Activated CD4-positive, alpha-beta T cell treated with anti-CD3 and anti-CD28 coated beads, Interleukin-2, amount 10 ng/mL, durations not matched to agents 24 days and 14 days (primary cell): ENCODE measurements at places on chromosomes 1 and 21.

DNA sequence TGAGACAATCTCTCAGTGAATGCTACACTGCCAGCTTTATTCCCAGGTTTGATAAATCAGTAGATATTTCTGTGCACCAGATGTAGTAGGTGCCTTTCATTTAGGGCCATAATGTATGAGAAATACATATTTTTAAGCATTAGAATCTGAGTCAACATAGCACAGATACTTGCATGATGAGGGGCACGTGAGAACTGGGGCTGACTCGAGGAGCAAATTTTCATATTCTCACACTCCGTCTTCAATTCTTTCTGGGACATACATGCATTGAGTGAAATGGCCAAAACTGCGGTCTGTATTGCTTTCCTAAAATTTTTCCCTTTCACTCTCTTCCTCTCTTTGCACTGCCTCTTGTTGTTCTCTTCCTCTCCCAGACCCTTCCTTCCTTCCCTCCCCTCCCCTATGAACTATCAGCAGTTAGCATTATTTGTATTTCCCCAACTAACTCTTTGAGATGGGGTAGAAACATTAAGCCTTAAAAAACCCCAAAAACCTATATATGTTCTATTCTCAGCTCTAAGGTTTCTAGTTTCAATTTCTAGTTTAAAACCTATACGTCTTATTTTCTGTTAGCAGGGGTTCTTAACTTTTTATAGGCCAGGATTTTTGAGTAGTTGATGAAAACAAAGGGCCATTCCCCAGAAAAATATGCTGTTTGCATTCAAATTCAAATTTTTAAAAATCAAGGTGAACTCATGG is 289.1 kb downstream of the PTBP2 start:
- no peak for DNase-seq

- DNase-seq: no peak
Observed at GRCh38 chr1:192726820-192727504, 81.9 kb upstream of the RGS2 start.

DNA sequence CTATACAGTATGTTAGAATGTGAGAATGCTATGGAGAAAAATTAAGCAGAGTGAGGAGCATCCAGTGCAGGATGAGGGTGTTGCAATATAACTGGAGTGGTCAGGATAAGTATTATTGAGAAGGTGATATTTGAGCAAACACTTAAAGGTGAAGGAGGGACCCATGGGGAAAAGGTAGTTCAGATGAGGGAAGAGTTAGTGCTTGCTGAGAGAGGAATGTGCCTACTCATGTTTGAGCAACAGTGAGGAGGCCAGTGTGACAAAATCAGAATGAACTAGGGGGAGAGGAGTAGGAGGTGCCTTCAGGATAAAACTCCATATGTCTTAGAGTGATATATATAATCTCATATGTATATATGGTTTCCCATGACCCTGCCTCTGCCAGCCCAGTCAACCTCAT is 6.2 kb upstream of the TRIM45 start:
- no peak for DNase-seq

GRCh38 chr1:6596351-6596750 is 6.3 kb downstream of the KLHL21 start:
- no peak for DNase-seq

GRCh38 chr1:118254001-118254400 is 69.0 kb upstream of the SPAG17 start:
- DNase-seq: no peak

- DNase-seq: peak; percentile 71
Observed at GRCh38 chr1:209607102-209607794, 23.7 kb downstream of the CAMK1G start.

GRCh38 chr1:116474921-116475849 is 95.6 kb downstream of the CD58 start:
- no peak for DNase-seq

GRCh38 chr1:70675737-70676156 is 264.7 kb downstream of the CTH start:
- no peak for DNase-seq

- DNase-seq: no peak
Observed at GRCh38 chr1:2868571-2869195, 67.2 kb upstream of the TTC34 start.

- DNase-seq: no peak
Observed at GRCh38 chr1:17768651-17769241, 13.6 kb downstream of the ACTL8 start.

DNA sequence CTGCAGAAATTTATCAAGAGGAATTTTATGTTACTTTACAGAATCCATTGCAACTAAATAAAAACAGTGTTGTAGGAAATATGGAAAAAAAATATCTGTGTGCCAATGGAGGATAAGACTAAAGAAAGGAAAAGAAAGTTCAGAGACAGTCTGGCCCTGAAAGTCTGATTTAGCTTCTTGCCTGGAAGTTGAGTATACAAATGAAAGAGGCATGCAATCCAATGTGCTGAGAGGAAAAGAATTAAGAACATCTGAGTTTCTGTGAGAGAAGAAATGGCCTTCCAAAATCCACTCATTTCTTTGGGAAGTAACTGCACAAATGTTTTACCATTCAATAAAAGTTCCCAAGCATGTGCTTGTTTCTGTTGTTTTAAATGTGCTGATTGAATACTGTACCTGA is 65.1 kb downstream of the LHX9 start:
- DNase-seq: no peak

DNA sequence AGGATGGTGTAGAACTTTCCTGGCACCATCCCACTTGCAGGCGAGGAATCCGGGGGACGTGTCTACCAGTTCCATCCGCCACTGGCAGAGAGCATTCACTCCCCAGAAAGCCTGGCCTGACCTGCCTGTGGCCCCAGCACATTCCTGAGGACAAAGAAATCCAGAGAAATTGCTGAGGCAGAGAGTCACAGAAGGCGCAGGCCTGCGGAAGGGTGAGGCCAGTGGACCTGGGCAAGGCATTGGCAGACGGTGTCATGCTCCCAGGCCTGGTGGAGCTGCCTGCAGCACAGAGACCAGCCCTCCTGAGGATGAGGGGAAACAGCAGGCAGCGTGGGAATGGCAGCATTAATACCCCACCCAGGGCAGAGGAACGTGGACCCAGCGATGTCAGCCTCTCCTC is 81.2 kb upstream of the F3 start:
- no peak for DNase-seq

- DNase-seq: no peak
Observed at GRCh38 chr1:162133566-162133965, 64.1 kb downstream of the NOS1AP start.

- no peak for DNase-seq
Observed at GRCh38 chr1:34787461-34788420, 5.1 kb upstream of the GJA4 start.

DNA sequence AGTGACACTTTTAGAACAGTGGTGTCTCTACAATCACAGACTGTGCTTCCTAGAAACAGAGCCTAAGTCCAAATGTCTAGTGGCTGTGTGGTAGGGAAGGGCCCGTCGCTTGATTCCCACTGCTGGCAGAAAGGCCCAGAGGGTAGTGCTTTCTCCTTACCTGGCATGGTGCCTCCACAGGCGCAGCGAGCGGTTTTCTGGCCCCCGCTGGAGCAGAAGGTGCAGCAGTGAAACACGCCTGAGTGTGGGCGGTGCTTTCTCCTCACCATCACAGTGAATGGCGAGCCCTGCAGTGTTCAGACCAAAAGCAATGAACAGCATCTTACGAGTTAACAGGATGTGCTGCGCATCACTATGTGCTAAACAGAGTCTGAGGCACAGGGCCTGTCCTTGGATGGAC is 8.3 kb downstream of the TRIM45 start:
- DNase-seq: no peak

GRCh38 chr1:156858555-156858956 is 361 bp downstream of the INSRR start:
- DNase-seq: no peak

DNA sequence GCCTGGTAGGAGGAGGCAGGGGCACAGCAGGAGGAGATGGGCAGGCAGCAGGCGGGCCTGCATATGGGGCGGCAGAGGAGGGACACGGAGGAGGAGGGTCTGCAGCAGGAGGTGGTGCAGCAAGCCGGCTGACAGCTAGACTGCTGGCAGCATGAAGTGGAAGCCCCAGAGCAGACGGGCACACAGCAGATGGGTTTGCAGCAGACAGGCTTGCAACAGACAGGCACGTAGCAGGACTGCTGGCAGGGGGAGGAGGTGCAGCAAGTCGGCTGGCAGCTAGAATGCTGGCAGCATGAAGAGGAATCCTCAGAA is 615 bp downstream of the KRTAP10-5 start:
- no peak for DNase-seq

DNA sequence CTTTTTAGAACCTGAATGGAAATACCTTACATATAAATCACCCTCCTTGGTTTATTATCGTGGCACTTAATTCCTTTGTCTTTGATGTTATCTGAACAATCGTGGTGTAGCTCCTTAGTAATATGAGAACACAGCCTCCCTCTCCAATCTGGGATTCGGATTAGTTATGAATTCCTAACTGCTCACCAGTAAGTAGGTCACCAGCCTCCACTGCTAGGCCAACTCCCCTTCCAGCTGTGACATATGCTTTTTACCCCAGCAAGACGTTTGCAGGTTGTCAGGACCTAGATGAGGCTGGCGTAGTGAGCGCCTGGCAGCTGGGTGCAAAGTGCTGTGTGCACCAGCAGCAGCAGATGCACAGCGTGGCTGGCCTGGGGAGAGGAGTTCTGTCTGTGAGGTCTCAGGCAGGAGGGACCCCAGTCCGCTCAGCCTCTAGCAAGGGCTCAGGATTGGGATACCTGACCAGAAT is 38.2 kb downstream of the NTPCR start:
- DNase-seq: no peak

GRCh38 chr1:182331387-182331786 is 60.2 kb downstream of the GLUL start:
- no peak for DNase-seq

DNA sequence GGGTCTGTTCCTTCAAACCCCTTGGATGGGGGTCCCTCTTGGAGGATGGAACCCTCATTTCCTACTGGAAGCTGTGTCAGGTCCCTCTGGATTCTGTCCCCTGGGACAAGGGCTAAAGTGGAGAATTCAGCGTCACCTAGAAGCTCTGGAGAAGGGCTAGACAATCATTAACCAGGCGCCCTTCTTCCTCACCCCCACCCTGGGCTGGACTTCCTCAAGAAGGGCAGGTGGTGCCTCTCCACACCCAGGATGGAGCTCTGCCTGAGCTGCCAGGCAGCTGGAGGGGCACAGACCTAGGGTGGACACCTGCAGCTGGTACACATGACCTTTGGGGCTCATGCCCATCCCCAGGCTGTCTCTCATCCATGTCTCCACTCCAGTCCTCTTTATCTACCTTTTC is 3.6 kb downstream of the CELF3 start:
- no peak for DNase-seq

GRCh38 chr1:15775706-15776105 is 17.1 kb downstream of the FBLIM1 start:
- DNase-seq: no peak

GRCh38 chr1:15330028-15330427 is 79.7 kb upstream of the EFHD2 start:
- DNase-seq: no peak

DNA sequence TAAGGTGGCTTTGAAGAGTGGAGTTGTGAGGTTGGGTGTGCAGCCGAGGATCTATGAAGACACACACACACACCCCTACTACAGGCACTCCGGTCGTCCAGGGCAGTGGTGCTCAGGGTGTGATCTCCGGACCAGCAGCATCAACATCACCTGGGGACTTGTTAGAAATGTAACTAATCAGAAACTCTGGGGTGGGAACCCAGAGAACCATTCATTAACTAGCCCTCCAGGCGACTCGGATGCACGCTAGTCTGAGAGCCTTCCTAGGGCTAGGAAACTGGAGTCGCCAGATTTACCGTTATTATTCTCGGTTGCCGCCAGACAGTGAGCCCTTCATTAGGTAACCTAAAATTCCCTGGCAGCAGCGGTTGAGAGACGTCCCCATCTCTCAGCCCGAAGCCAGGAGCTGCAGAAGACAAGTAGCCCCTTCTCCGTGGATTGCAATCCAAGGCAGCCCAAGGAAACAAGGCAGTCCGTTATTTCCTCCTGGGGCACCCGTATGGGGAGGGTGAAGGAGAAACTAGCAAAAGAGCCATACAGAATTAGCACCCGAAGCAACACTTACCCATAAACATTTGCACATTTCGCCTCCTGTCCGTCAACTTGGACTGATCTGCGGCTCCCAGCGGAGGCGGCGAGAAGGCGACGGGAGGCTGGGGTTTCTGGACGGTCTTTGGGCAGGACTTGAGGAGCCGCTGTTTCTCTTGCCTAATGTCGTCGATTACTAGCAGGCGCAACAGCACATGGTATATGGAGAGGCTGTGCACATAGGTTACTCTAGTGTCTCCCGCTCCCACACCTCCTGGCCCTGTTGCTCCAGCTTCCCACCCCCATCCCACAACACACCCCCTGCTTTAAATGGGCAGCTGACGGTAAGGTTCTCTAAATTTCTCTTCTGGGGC is 2.9 kb upstream of the CCN1 start:
- DNase-seq: peak; percentile 65

GRCh38 chr1:175463853-175464252 is 271.3 kb upstream of the KIAA0040 start:
- no peak for DNase-seq

DNA sequence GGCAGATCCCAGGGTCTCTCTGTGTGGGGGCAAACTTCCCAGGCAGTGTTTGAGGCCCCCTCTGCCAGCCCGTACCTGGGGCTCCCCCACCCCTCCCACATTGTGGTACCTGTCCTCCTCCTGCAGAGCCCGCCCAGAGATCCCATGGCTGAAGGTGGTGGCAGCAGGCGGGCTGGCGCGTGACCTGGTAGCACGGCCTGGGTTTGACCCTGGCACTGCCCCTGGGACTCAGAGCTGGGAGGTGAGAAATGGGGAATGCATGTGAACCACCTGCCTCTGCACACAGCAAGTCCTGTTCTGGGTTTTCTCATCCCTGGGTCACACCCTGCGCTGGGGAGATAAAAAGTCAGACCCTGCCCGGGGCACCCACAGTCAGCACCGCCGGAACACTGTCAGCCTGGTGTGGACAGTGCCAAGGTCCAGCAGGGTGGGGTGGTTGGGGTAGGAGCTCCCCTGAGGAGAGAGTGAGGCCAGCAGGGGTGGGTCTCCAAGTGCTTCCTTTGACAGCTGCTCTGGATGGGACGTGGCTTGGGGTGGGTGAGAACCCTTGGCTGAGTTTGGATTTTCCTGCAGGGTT is 11.8 kb downstream of the AGRN start:
- no peak for DNase-seq

DNA sequence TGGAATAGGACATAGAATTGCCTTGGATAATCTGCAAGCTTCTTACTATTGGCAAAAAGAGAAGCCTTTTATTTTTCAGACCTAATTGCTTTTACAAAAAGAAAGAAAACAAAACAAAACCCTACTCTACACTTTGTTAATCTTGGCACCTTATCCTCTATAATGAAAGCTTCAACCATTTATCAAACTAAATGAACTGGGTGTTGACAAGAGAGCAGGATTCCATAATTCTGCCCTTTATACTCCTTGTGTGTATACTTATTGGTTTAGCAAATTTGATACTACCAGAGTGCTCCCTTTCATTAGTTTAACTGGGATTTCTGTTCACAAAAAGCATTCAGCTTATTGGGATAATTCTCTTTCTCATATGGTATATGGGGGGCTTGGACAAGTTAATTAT is 3.0 kb upstream of the TMCC2 start:
- DNase-seq: no peak

- DNase-seq: no peak
Observed at GRCh38 chr1:20483833-20484518, 2.0 kb downstream of the CAMK2N1 start.
